GM12891 (cell line): ENCODE measurements at places on chromosomes 4 and X.

GRCh38 chr4:173247321-173247720 is 78.7 kb downstream of the GALNT7 start:
- DNase-seq = no peak

DNA sequence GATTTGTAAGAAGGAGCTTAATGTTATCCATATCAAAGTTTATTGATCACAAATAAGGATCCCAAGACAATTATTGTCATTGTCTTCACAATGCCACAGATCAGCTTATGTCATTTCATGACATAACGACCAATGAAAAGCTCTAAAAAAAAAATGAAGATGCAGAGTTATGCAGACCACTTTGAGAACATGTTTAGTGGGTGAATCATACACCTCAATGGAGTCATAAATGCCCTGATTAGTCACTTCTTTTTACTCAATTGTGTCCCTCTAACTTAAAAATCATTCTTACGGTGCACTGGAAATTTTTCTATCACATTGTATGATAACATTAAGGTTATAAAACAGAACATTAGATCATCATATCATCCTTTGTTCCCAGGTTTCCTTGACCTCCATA is 87.6 kb upstream of the GABRG1 start:
- no peak for DNase-seq

DNA sequence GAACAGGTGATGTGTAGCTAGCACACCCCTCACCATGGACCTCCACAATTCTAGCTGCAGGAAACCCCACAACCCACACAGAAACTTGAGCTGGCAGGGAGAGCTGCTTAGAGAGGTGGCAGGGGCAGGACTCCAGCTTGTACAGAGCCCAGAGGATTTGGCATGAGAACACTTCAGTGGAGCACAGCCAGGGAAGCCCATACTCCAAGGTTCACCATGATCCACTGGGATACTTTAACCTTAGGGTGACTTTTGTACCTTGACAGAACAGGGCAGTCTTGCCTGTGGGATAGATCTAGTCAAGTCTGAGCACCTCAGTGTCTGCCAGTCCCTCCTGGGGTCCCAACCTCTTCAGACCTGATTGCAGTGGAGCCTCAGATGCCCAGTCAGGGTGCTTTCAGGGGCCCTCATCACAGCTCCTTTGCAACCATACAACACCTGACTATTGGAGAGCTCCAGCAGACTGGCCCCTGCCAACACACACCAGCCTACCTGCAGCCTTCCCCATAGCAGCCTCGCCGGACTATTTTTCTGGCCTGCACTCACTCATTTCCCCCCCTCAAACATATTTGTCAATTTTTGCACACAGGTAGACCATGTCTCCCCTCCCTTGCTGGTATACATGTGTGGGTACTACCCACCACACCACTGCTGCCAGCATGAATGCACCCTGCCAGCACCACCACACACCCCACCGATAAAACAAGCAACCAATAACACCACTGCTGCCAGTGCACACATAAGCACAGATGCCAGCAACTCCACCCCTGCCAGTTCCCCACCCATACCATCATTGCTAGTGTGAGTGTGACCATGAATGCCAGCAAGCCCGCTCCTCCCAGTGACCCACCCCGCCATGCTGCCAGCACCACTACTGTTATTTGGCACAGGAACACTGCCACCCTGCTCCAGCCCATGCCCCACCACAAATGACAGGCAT is 56.0 kb upstream of the CDX4 start:
- DNase-seq = no peak

GRCh38 chrX:132022198-132022966 is 720 bp upstream of the STK26 start:
- DNase-seq = no peak

- DNase-seq = no peak
Observed at GRCh38 chrX:150224676-150225075, 138.4 kb upstream of the MAMLD1 start.

DNA sequence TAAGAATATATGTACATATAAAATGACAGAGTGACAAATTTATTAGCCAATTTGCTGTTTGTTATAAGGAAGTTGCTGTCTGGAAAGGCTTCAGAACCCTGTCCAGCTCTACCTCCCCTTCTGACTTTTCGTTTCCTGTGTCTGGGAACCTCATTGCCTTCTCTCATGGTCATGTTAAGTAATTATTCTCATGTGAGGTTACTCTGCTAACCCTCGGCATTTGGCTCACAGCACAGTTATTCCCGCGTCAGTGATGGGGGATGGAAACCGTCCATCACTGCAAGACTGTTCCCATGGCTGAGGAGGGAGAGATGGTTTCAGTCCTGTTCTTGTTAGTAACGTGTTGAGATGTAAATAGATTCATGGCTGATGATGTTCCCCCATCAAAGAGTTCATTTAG is 11.9 kb downstream of the EDNRA start:
- DNase-seq = no peak

DNA sequence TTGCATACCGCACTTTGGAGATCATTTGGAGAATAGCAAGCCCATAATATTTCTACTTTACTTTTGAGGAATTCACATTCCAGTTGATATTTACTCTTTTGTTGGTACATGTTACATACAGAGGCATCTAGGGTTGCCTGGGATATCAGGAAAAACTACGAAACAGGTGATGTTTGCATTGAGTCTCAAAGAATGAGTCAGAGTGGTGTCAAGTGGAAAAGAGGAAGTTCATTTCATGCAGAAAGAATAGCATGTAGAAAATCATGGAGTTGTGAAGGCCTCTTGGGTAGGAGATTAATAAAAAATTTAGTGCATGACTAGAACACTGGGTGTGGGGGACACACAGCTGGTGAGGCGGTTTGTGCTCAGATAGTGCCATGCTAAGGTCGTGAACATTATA is 33.5 kb upstream of the ELOVL6 start:
- no peak for DNase-seq

- no peak for DNase-seq
Observed at GRCh38 chr4:110190249-110190648, 8.2 kb downstream of the ELOVL6 start.

DNA sequence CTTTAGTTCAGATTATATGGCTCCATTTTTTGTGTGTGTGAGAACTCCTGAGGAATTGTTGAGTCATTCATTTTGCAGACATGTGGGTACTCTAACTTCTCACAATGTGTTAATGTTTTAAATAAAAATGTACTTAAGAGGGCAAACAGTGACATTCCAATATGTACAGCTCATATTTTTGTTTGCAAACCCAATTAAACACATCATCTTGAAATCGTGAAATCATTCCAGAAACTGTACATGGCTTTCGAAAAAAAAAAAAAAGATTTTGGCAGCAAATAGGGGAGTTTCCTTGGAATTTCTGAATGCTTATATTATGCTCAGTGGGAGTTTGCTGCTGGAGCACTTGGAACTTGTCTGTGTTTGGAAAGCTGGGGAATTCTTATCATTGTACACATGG is 85.0 kb downstream of the HPGD start:
- DNase-seq = no peak

- no peak for DNase-seq
Observed at GRCh38 chr4:183962419-183962818, 57.3 kb downstream of the STOX2 start.
